ENCODE measurements at places on chromosomes 11 and 22.

- peak; percentile 88 for DNase-seq
These were observed 14.6 kb upstream of the TEF start for GRCh38 chr22:41367039-41367679.

GRCh38 chr22:21673534-21674321 lies 7.9 kb downstream of the PPIL2 start:
- no peak for DNase-seq

GRCh38 chr11:281486-282161 lies 3.4 kb downstream of the NLRP6 start:
- DNase-seq, result no peak

DNA sequence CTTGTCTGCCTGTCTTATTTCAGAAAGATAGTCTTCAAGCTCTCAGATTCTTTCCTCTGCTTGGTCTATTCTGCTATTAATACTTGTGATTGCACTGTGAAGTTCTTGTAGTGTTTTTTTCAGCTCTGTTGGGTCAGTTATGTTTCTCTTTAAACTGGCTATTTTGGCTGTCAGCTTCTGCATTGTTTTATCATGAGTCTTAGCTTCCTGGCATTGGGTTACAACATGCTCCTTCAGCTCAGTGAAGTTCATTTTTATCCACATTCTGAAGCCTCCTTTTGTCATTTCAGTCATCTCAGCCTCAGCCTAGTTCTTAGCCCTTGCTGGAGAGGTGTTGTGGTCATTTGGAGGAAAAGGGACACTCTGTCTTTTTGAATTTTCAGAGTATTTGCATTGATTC lies 15.5 kb upstream of the DEPDC7 start:
- DNase-seq, result no peak

- no peak for DNase-seq
These were observed 1.8 kb upstream of the FLI1 start for GRCh38 chr11:128691802-128692752.

- no peak for DNase-seq
These were observed 8.9 kb upstream of the PELI3 start for GRCh38 chr11:66457826-66458225.

DNA sequence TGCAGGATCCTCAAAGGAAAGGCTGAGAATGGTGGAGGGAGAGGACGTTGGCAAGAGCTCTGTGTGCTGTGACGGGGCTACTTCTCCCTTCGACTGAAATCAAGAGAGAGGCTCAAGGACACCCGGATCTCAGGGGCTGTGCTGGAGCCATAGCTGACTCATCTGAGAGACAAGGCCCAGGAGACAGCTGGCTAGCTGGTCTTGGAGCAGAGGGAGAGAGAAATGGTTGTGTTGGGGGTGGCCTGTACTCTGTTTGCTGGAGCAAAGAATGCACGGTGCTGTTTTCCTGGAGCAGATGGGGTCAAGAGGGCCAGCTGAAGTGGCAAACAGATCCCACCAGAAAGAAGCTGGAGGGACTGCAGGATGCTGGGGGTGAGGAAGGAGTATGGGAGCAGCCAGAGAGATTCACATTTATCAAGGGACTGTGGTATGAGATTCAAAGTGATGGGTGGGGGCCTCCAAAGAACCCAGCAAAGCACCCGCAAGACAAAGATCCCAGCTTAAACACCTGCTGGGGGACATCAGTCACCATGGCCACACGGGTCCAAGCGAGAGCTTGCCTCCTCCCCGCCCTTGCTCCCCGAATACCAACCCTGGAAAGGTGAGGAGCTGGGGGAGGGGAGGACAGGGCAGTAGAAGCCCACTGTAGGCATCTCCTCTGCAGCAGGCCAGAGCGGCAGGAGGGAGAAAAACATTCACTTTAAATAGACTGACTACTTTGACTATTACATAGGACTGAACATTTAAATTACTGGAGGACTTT lies 40.8 kb downstream of the MAP6 start:
- no peak for DNase-seq

DNA sequence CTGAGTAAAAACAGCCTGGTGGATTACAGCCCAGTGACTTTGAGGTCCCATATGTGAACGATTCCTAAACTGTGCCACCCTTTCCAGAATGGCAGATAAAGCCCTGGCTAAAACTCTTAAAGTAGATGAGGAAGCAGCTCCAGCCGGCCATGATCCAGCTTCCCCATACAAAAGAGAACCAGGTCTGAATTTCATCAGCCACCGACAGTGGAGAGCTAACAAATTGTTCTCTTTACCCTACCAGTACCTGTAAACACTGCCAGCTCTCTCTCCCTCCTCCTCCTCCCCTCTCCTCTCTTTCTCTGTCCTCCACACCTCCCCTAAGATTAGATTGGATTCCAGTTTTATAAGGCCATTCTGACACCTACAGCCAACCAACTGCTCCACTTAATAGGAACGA lies 176.9 kb downstream of the DSCAML1 start:
- DNase-seq, result no peak

GRCh38 chr22:48210198-48210580 lies 1447.7 kb downstream of the TBC1D22A start:
- DNase-seq, result no peak

DNA sequence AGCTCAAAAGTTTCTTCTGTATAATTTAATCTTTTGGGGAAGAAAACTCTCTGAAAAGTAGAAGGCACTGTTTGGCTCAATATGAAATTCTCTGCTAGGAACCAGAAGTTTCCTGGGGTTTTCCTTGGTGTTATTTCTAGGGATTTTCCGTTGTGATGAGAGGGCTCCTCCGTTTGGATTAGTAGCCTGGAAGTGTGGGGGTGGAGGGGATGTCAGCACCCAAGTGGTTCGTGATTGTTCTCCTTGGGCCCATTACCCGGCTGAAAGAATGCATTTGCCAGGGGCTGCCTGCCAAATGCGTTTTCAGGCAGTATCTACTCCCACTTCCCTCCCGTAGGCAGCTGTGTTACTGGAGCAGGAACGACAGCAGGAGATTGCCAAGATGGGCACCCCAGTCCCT lies 4.3 kb downstream of the SF3B2 start:
- no peak for DNase-seq

GRCh38 chr22:49340406-49340805 lies 487.3 kb downstream of the BRD1 start:
- no peak for DNase-seq

DNA sequence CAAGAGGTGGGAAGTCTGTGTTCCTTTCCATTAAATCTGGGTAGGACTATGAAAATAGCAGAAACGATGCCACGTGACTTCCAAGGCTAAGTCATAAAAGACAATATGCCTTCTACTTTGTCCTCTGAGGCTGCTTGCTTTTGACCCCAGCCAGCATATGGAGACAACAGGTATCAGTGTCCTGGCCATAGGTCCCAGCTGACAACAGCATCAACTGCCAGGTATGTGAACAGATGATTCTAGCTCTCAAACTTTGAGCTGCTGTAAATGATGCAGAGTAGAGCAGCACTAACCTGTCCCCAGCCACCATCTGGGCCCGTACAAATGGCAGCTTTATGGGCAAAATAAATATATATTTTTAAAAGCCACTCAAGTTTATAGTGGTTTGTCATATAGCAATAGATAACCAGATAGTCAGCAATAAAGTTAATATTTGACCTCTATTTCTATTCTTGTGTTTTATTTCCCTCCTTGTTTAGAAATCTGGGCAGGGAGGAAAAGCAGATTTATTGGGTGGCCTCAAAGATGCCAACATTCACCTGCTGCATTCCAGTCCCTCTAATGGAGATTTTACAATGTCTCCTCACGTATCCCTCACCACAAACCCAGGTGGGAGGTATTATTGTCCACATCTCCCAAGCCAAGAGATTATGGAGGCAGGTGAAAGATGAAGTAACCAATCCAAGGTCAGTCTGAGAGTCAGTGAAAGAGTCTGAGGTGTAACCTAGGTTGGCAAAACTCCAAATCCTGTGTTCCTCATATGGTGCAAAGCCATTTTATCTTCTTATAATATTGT lies 209.6 kb upstream of the LARGE1 start:
- no peak for DNase-seq

GRCh38 chr11:104968355-104968855 lies at the start of gene CASP4:
Gene CASP4 (minus strand): TSS chr11:104968574. CDS start chr11:104968525, 49 bp downstream.
- no peak for DNase-seq

DNA sequence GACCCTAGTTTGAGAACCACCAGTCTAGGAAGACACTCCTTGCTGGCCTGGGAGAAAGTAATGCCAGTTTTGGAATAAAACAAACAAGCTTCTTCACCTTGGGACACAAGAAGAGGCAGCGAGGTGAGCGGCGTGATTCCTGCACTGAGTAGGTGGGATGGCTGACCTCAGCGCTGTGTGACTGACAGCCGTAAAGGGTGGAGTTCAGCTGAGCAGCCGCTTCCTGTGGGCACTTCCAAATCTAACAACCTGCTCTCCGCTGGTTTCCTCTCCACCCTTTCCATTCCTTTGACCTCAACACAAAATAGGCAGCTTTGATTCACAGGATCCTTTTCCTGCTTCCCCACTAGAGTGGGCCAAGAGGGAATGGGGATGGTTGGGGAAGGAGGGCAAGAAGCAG lies 45.8 kb downstream of the PC start:
- no peak for DNase-seq

DNA sequence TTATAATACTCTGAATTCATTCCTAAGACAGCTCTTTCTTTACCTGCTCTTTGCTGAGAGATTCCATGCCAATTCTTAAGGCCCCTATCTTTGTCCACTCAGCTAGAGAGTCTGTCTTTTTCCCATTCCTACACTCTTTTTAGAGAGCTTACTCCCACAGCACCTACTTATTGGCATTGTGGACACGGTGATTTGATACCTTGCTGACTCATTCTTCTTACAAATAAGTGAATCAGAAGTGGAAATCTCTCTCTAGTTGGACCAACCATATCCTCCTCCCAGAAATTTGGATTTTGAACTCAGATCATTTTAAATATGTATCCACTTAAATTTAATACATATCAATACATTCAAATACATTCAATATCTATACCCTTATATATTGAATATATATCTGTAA lies 32.5 kb upstream of the OR6M1 start:
- no peak for DNase-seq
